ENCODE measurements at places on chromosomes 1 and 21.
A peak's percentile ranks its signal among the peaks of the same experiment; 100 is the strongest.

- no peak for DNase-seq
These were observed 448.4 kb downstream of the PCP4 start for GRCh38 chr21:40315626-40316025.

DNA sequence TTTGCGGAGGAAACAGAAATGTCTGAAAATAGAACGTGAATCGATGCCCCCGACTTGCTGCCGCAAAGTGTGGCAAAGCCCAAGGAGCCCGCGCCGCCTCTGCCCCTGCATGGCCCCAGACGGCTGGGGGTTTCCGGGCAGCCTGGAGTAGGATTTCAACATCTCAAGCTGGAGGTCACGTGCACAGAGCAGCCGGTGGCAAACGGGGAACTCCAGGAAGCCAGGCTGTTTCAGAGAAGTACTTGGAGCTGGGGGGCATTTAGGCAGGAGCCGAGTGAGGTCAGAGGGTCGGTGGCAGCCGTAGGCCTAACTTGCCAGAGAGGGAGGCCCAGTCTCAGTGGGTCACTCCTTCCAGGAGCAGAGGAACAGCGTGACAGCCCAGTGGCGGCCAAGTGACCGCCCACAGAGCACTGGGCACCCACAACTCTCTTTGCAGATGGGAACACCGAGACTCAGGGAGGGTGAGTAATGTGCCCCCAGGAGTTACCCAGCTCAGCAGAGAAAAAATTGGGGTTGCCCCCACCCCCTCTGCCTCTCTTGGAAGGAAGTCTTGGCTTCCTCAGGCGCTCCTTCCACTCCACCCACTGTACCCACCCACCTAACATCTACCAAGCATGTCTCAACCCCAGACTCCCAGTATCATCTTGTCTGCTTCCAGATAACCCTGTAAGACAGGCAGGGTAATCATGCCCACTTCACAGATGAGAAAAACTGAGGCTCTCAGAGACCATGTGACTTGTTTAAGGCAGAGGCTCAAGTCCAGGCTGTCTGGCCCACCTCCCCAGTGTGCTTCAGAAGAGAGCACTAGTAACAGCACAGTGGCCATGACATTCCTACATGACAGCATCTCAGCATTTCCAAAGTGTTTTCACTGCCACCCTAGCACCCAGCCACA is 179.4 kb downstream of the HIVEP3 start:
- DNase-seq: peak; percentile 26

GRCh38 chr1:14282707-14283106 is 315.8 kb upstream of the KAZN start:
- DNase-seq: no peak

GRCh38 chr1:47238935-47239592 is 7.0 kb upstream of the TAL1 start:
- no peak for DNase-seq

GRCh38 chr1:232405781-232406180 is 224.2 kb downstream of the SIPA1L2 start:
- DNase-seq: no peak

- no peak for DNase-seq
These were observed 39.0 kb downstream of the TBX19 start for GRCh38 chr1:168319691-168320090.

- peak; percentile 11 for DNase-seq
These were observed at the start of gene COL18A1 for GRCh38 chr21:45404730-45405270. Gene COL18A1, plus strand, starts transcription at chr21:45405165. Its CDS starts 66 bp downstream, at chr21:45405231.

DNA sequence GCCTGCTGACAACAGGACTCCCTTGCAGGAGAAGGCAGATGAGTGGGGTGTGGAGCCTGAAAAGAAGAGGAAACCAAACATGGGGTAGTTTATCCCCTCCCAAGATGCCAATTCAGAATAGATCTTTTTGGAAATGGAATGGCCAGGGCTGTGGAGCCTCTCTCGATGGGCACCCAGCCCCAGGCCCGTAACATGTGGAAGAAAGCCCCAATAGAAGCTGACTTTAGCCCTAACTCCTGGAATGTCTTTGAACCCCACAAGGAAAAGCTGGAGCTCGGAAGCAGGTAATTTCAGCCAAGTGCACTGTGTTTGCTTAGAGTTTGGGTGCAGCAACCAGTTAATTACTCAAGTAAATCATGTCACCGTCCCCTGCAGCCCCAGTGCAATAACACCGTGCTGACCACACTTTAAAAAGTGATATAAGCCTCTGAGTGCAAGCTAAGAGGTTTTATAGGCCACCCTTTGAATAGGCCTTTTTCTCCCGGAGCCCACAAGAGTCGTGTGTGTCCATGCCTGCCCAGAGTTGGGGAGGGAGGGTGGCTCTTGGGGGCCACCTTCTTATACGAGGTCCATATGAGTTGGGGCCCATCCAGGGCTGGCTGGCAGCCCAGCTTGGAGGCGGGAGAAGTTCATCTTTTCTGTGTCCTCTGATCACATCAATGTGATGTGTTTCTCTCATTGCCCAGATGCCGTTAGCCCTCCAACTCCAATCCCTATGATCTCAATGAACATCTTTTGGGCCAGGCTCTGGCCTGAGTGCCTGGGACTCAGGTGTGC is 153.2 kb downstream of the TRABD2B start:
- DNase-seq: no peak

GRCh38 chr1:29094954-29095353 is 28.7 kb downstream of the TMEM200B start:
- no peak for DNase-seq

DNA sequence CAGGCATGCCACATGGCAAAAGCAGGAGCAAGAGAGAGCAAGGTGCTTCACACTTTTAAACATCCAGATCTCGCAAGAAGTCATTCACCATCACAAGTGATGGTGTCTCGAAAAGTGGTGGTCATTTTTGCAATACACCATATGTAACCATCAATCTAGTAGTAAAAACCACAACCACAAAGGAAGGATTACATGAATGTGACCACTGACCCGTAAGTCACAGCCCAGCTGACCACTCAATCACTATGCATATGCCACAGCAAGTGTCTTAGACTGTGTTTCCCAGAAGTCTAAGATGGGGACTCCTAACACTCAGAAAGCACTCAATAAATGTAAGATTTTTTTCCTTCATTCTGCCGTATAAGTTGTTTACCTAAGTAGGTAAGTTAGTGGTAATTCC is 76.9 kb downstream of the FH start:
- DNase-seq: no peak

Measured in effector CD8-positive, alpha-beta T cell (primary cell).